ENCODE measurements at places on chromosomes 7 and 10.

- DNase-seq: no peak
Observed at GRCh38 chr7:55187701-55188491, 169.1 kb downstream of the EGFR start.

DNA sequence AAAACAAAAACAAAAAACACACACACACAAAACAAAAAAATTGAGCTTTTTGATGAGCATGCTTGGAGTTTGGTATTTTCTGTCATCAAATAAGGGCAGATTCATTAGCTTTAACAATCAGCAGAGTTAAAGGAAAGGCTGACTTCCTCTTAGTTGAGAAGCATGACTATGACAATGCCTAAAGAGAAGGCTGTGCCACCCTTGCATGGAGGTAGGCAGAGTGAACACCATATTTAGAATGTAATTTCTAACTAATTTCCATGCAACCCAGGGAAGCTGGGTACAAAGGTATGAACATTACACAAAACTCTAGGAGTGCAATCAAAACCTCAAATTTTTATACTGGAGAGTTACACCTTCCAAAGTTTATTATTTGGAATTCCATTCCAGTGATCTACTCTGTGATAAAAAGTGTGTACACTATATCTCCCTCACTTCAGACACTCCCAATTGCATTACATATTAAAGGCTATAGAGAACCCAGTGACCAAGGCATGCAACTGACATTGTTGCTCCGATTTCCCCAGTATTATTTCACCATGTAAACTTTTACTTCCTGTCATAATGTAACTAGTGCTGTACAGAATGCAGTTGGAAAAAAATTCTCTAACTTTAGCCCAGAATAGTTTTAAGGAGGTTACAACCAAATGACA, 9.4 kb upstream of the CYCS start:
- no peak for DNase-seq

- no peak for DNase-seq
Observed at GRCh38 chr10:6543431-6544005, 36.6 kb downstream of the PRKCQ start.

- no peak for DNase-seq
Observed at GRCh38 chr7:159136442-159136841, 8.2 kb downstream of the VIPR2 start.
